ENCODE measurements at places on chromosomes 2 and 18.

DNA sequence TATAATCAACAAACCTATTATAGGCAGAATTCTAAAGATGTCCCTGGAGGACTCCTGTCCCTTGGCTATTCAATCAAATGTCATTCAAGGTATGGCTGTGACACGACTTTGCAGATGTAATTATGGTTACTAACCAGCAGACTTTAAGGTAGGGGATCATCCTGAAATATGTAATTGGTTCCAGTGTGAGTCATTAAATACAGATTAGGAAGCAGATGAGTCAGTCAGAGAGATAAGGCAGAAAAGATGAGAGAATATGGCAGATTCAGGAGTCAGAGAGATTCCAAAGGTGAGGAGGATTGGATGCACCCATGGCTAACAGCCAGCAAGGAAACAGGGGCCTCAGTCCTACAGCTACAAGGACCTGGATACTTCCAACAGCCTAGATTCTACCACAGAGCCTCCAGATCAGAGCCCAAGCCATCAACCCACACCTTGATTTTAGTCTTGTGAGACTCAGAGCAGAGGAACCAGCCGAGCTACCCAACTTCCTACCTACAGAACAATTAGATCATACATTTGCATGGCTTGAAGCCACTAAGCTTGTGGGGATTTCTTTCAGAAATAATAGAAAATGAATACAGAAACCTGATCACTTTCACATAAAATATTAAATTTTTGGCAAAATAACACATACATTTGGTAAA, 11.2 kb upstream of the PROM2 start:
- DNase-seq, result no peak

DNA sequence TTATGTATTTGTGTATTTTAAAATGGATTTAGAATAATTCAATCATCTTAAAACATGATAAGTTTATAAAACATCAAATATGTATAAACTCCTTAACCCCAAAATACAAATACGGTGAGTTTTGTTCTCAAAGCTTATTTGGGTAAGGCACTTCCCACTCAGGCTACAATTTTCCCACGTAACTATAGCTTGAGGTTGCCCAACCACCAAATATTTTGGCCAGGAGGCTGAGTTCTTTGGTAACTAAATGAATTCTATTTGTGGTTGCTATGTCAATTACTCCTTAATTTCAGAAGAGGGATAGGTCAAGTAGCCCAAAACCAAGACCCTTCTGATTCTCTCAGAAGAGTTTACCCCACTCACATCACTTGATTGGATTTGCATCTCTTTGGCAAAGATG, 70.4 kb downstream of the MYL12B start:
- DNase-seq, result peak; percentile 7

DNA sequence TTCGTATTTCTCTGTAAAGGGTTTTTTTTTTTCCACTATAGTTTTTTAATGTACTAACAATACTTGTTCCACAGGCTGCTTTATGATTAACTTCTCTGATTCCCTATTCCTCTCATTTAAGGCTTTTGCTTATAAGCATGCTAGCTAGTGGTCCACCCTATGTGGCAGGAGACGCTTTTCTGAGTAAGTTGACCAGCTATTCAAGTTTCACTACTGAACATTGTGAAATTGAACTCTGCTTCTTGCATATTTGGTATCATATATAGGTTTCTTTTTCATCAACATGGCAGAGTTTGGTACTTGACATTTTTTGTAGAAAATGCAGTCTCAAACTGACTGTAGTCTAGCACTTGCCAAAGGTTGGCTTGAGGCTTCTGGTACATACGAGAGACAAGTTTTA, 74.2 kb downstream of the OTX1 start:
- no peak for DNase-seq

GRCh38 chr2:2045950-2046349, 285.1 kb downstream of the MYT1L start:
- no peak for DNase-seq

- no peak for DNase-seq
Observed at GRCh38 chr2:13009027-13009642, 292.4 kb downstream of the TRIB2 start.

GRCh38 chr2:68745006-68745405, 10.4 kb downstream of the ARHGAP25 start:
- no peak for DNase-seq

GRCh38 chr18:12777500-12777944, 74.7 kb downstream of the PSMG2 start:
- no peak for DNase-seq

DNA sequence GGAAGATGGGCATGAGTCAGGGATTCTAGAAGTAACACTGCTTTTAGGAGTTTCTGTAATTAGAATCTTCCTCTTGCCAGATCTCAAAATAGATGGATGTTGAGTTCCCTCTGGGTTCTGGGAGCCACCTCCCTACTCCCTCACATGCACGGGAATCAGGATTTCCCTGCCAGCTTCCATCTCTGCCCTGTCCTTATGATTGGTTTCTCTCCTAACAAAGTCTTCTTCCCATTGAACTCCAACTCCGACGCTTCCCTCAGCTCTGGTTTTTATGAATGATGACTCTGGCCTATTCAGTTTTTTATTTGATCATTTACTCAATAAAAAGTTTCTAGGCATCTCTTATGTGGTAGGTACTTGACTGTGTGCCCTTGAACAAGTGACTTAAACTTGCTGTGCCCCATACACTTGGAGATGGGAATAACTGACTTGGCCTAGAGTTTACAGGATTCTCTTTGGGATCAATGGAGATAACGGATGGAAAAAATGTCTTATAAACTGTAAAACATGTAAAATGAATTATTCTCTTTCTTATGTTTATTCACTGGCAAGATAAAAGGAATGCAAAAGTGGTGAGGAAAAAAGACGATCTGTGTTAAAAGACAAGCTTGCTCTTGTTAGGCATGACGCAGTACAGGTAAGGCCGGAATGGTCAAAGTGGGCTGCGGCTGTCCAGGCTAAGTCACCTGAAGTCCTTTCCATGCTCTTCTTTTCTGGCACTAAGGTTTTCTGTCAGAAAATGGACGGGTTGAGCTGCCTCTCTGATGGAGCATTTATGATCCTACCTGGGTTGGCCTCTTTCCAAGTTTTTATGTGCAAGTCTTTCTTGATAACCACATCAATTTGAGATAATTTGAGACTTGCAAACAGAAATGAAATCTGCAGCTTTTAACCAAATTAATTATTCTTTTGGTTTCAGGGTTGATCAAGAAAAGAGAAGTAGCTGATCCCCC, 199.6 kb downstream of the MYCN start:
- no peak for DNase-seq

GRCh38 chr18:39341129-39341528, 1775.5 kb upstream of the CELF4 start:
- DNase-seq, result no peak

DNA sequence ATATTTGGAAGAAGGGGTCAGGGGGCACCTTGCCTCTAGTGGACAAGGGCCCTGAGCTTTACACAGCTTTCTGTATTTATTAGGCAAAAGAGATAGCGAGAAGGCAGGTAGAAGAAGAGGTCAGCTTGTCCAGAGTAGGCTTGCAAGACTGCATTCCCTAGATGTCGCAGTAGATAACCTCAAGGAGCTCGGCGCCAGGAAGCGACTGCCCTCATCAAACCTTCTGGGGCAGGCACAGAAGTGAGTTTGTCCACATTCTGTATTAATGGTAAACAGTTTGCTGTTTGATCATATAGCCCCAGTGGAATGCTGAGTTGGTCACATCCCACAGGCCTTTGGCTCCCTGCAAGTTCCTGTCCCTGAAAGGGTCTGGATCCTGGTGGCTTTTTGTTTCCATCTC, 7.0 kb downstream of the CHCHD5 start:
- DNase-seq, result no peak

- DNase-seq, result no peak
Observed at GRCh38 chr2:73301636-73302035, 8.3 kb upstream of the EGR4 start.

DNA sequence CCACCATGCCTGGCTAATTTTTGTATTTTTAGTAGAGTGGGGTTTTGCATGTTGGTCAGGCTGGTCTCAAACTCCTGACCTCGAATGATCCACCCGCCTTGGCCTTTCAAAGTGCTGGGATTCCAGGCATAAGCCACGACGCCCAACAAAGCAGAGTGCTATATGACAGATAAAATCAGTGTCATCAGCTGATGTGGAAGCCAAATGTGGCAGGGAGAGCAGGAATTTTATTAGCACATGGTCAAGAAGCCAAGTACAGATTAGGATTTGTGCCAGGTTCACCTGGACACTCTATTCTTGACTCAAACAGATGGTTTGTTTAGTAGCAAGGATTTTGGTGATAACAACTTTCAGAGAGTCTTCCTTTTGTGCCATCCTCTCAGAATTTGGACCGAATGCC, 62.7 kb downstream of the LCLAT1 start:
- no peak for DNase-seq

DNA sequence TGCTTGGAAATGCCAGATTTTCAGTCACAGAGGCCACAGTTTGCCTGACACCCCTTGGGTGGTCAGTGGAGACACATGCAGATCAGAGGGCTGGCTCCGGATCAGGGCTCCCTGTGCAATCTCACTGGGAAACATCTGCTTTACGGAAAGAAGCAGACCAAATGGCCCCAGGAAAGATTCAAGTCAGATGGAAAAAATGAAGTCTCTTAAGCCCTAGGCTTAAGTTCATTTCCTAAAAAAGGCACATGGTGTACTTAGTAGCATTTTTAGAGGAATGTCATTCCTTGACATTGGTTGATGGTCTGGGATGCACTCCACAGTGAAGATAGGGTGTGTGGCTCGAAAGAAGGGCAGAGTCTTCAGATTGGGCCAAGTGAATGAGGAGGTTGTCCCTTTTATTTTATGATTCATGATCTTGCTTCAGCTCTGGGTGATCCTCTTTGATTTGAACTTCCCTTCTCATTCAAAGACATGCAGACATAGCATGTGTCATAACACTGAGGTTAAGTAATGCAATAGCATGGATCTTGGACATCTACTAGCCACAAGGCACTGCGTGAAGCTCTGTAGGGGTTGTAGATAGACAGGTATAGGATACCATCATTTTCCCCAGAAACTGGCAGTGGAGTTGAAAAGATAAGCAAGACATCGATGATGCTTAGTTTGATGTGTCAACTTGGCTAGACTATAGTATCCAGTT, 56.5 kb downstream of the KCNE4 start:
- DNase-seq, result peak; percentile 61

- DNase-seq, result no peak
Observed at GRCh38 chr2:135130751-135131150, 78.7 kb downstream of the RAB3GAP1 start.

- DNase-seq, result no peak
Observed at GRCh38 chr2:41832218-41832617, 215.6 kb upstream of the PKDCC start.

DNA sequence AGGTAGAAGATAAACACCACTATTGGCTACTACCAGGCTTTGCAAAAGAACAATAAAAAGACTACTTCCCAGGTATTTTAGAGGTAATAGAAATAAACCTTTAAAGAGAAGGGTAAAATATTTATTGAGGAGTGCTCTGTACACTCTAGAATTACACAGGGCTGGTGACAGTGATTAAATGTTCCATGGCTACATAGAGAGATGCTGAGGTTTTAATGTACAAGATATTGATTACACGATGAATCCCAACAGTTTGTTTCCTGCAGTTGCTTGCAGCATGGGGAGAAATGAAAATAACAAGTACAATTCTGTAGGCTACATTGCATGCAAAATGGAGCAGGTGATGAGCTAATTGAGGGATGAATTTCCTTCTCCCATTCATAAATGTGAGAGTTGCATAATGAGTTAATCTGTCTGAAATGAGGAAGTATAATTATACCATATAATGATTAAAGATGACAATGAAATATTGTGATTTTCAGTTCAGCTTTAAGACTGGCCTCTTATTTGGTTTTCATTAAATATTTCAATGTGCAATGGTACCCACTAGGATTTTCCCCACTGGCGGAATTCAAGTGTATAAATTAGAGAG, 266.1 kb downstream of the SOCS6 start:
- DNase-seq, result no peak

DNA sequence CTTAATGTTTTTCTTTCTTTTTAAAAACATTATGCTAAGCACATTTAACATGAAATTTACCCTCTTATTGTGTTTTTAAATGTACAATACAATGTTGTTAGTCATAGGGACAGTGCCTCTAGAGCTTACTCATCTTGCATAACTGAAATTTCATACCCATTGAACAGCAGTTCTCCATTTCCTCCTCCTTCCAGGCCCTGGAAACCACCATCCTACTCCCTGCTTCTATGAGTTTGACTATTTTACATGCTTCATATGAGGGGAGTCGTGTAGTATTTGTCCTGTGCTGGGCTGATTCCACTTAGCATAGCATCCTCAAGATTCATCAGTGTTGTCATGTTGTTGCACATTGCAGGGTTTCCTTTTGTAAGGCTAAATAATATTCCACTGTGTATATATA, 92.6 kb downstream of the SPATS2L start:
- DNase-seq, result no peak

DNA sequence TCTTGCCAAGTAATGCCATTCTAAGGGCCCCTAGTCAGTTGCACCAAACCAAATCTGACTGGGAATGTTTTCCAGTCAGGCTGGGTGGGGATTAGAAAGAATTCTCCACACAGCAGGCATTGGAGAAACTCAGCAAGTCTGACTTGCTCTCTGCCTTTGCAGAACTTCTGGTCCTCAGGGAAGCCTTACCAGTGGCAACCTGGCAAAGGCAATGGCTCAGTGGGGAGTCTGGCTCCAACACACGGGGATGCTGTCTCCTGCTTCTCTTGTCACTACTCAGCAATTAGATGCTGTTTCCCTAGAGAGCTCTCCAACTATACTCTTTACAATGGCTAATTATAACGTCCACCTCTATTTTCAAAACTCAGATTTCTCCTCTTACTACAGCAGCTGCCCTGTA, 810.7 kb downstream of the LRRTM4 start:
- no peak for DNase-seq

- no peak for DNase-seq
Observed at GRCh38 chr2:40318921-40319320, 133.0 kb downstream of the SLC8A1 start.

DNA sequence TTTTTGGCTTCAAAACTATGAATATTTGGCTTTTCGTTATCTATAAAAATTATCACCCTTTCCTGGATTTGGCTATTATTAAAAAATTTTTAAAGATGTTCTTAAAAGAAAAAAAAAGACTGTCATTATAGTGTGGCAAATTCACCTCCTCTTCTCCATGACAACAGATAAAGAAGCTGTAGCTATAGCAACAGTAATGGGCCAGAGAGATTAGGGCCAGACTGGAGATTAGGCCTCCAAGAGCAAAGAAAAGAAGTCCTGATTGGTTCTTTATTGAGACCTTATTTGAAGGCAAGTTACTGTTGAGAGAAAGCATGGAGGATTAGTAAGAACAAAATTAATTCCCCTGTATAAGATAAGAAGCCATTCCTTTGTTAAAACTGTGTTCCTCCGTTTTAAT, 812.5 kb downstream of the DCC start:
- DNase-seq, result no peak

- DNase-seq, result no peak
Observed at GRCh38 chr2:105262651-105263091, 21.1 kb downstream of the GPR45 start.

- no peak for DNase-seq
Observed at GRCh38 chr2:215107216-215108056, 31.0 kb downstream of the ABCA12 start.

GRCh38 chr18:37452682-37453385, 112.8 kb downstream of the CELF4 start:
- DNase-seq, result no peak

Data from BJ (cell line).